ENCODE measurements at places on chromosomes 5 and 9. TPM values are rescaled to one million over a fixed set of nuclear protein-coding genes. Genes with fewer than 3 reads are reported as not detected.

DNA sequence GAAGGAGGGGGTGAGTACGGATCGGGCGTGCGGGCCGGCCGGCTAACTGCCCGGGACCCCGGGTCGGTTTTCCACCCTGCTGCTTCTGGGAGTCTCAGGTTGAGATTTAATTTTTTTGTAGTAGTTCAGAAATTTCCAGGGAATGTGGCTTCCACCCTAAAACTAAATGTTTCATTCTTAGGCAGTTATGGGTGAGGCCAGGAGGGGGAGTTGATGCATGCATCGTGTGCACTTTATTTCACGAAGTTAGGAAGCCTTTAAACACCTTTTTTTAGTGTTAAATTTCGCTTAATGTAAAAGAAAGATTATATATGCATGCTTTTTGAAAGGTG lies 905 bp downstream of the CDK9 start:
- DNase-seq: no peak
- peaks cover 8% of the 10 kb centered on the region for H3K4me1 ChIP-seq
- no peaks in the 10 kb centered on the region for H3K27me3 ChIP-seq
- H3K36me3 ChIP-seq: peaks cover 32% of the 10 kb centered on the region
- H3K27ac ChIP-seq: peak overlapping the region; percentile 91
- H3K4me3 ChIP-seq: peak overlapping the region; percentile 75

- no peak overlapping the region for H3K4me3 ChIP-seq
- no peaks in the 10 kb centered on the region for H3K27me3 ChIP-seq
- no peak overlapping the region for H3K27ac ChIP-seq
Measured at GRCh38 chr9:69171049-69171448, 3.0 kb upstream of the TJP2 start.

DNA sequence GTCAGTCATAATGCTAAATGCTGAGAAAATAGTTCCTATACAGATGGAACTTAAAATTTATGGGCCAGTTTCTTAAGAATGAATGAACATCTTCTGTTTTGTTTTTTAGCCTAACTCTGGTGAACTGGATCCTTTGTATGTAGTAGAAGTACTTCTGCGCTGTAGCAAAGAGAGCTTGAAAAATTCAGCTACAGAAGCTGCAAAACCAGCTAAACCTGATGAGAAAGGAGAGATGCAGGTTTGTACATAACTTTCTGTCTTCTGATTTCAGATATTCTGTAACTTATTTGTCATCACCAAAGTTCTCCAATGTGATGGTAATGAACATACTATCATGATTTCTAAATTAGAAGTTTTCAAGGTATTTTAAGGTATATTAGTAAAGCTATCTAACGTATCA lies 80.1 kb downstream of the MTREX start:
- H3K36me3 ChIP-seq: peaks cover 4% of the 10 kb centered on the region
- H3K27ac ChIP-seq: no peak overlapping the region
- H3K27me3 ChIP-seq: no peaks in the 10 kb centered on the region

GRCh38 chr5:72380492-72381274 lies 60.5 kb downstream of the PTCD2 start:
- no peaks in the 10 kb centered on the region for H3K36me3 ChIP-seq
- H3K27me3 ChIP-seq: no peaks in the 10 kb centered on the region
- H3K4me1 ChIP-seq: peaks cover 7% of the 10 kb centered on the region
- H3K4me3 ChIP-seq: no peak overlapping the region

DNA sequence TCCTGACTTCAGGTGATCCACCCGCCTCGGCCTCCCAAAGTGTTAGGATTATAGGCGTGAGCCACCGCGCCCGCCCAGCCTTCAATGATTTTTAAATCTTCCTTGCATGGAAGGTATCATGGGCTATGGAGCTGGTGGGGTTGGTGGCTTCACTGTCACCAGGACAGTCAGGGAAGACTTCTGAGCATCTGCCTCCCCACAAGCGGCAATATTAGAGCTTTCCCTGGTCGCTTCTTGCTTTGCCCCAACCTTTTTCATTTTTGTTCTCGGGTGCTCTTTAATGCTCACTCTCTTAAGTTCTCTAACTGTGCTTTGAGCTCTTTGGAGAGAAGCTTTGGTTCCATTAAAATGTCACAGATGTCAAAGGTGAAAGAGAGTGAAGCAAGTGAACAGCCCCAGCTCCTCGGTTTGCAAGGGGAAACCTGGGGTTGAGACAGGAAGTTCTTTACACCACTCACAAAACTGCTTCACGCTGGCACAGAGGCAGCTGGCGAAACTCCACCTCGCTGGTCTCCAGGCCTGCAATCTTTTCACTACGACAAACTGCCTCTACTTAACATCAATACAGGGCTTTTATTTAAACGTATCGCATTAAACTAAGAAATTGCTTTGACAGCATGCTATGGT lies 142.5 kb upstream of the RETREG1 start:
- no peaks in the 10 kb centered on the region for H3K27me3 ChIP-seq
- peaks cover 18% of the 10 kb centered on the region for H3K36me3 ChIP-seq
- H3K4me1 ChIP-seq: no peaks in the 10 kb centered on the region
- no peak overlapping the region for H3K27ac ChIP-seq
- H3K4me3 ChIP-seq: no peak overlapping the region

DNA sequence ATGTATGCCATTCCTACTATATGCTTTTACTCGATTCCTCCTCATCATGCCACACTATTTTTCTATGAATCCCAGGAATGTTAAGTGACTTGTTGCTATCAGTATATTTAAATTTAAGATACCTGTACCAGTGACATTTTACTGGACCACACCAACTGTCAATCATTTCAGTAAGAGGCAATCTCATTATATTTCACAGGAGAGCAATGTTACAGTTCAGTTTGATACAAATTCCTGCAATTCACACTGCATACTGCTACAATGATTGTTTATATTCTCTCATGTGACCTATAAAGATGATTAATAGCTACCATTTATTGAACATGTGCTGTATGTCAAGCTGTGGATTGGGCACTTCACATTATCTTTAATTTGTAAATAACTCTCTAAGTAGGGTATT lies 30.0 kb downstream of the SPEF2 start:
- no peaks in the 10 kb centered on the region for H3K36me3 ChIP-seq
- H3K4me1 ChIP-seq: no peaks in the 10 kb centered on the region
- H3K27me3 ChIP-seq: no peaks in the 10 kb centered on the region
- H3K27ac ChIP-seq: no peak overlapping the region

GRCh38 chr5:141915881-141916336 lies 7.8 kb upstream of the DELE1 start:
- DNase-seq: no peak
- H3K27me3 ChIP-seq: peaks cover 5% of the 10 kb centered on the region
- H3K27ac ChIP-seq: no peak overlapping the region
- no peak overlapping the region for H3K4me3 ChIP-seq

- peak; percentile 3 for DNase-seq
- no peaks in the 10 kb centered on the region for H3K4me1 ChIP-seq
- H3K27me3 ChIP-seq: no peaks in the 10 kb centered on the region
- H3K36me3 ChIP-seq: no peaks in the 10 kb centered on the region
Measured at GRCh38 chr9:12554636-12555035, 138.5 kb upstream of the TYRP1 start.

DNA sequence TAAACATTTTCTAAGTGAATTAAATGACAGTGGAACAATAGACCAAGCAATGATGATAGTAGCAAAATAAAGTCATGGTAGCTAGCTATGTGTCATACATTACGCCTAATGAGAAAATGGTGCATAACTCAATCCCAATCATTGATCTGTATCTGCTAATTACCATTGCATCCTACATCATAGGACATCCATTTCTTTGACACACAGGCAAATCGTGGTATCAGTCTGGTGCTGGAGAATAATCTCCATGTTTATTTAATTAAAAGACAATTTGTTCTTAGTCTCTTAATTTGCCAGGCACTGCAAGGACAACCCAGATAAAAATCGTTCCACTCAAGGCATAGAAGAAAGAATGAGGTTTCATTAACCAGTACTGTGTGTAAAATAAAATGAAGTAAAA lies 89.6 kb upstream of the SMC5 start:
- no peak for DNase-seq
- no peaks in the 10 kb centered on the region for H3K36me3 ChIP-seq
- H3K4me1 ChIP-seq: no peaks in the 10 kb centered on the region
- no peak overlapping the region for H3K4me3 ChIP-seq
- no peak overlapping the region for H3K27ac ChIP-seq
- H3K27me3 ChIP-seq: no peaks in the 10 kb centered on the region

CA9 gene
- 0.26 TPM for total RNA-seq

TSLP gene
- 9.2 TPM for total RNA-seq

CCNI2 gene
- under 0.01 TPM for total RNA-seq
